ENCODE measurements at places on chromosomes 2 and 18.
A peak's percentile ranks its signal among the peaks of the same experiment; 100 is the strongest.

DNA sequence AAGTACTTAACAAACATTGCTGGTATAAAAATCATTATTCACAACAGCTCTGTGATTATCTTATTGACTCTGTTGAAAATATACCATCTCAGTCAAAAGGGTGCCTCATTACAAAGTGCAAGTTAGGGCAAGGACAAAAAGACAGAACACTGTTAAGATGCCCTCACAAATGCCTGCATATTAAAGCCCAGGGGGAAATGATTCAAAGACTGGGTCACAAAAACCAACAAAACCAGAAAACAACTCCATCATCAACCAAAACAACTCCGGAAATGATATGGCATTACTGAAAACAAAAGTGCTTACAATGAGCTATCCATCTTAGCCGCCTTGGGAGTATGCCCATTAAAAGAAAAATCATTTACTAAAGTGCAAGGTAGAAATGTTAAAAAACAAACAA is 9.9 kb downstream of the PLA2R1 start:
- no peak for DNase-seq

- DNase-seq: no peak
Observed at GRCh38 chr2:78682781-78683180, 342.7 kb upstream of the REG3G start.

DNA sequence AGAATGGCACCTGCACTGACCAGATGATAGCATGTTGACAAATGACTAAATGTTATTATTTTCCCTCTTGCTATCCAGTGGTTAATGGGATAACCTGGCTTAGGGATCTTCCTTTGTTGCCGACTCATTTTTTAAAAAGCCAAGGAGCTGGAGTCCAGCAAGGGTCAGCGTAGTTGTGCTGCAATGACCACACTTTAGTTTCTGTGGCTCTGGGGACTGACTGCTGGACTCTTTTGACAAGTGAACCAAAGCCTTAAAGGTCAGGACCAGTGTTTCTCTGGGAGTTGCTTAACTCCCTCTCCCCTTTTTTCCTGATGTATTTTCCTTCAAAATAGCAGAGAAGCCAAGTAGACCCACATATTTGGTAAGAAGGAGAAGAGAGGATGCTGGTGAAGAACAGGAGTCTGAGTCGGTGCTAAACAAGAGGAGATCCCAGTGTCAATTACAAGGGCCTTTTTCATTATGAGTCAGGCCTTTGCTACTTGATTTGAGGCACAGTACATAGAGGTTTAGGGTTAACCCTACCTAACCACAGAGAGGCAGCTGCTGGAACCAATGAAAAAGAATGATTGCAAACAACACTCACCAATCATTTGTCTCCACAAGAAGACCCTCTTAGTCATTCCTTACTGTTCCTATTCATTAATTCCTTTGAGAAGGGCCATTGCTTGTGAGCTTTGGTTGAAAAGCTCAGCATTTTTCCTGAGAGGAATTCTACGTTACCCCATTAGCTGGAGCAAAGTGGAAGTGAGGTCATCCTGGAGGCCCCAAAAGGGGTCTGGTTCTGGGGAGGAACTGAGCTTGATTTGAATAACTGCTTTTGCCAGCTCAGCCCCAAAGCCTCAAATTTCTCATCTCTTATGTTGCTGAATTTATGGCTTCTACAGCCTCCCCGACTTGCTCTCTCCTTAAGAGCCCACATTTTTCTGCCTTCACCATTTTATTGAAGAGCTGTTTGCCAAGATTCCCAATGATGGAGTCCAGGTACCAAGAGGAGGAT is 137.6 kb upstream of the HNMT start:
- no peak for DNase-seq

DNA sequence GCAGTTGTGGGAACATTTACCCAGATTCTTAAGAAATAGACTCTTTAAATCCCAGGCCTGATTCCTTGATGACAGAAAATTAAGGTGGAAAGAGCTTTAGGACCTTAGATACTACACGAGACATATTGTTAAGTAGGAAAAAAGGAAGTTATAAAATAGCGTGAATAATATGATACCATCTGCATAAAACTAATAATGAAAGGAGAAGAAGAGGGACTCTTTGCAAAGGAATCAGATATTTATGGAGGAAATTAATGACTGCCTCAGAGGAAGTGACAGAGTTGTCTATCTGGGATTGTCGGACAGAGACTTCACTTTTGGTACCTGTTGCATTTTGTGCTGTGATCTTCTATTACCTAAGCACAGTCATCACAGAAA is 20.8 kb downstream of the APCDD1 start:
- DNase-seq: no peak

GRCh38 chr2:72803151-72803550 is 22.7 kb downstream of the EXOC6B start:
- no peak for DNase-seq

DNA sequence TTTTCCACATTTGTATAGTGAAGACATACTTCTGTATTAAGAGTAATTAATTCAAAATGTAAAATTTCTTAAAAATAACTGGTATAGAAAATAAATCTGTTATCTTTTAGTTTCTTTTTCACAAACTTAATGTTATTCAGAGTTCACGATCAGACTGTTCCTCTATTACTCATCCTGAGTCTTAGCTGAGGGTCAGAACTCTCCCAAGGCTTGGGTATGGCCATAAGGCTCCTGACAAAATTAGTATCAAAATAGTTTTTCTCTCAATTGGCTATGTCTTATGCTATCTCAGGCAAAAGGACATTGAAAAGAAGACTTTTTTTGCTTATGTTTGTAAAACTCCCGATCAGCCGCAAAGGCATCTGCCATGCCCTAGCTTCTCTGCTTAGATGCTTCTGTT is 56.1 kb upstream of the NAB1 start:
- DNase-seq: no peak

DNA sequence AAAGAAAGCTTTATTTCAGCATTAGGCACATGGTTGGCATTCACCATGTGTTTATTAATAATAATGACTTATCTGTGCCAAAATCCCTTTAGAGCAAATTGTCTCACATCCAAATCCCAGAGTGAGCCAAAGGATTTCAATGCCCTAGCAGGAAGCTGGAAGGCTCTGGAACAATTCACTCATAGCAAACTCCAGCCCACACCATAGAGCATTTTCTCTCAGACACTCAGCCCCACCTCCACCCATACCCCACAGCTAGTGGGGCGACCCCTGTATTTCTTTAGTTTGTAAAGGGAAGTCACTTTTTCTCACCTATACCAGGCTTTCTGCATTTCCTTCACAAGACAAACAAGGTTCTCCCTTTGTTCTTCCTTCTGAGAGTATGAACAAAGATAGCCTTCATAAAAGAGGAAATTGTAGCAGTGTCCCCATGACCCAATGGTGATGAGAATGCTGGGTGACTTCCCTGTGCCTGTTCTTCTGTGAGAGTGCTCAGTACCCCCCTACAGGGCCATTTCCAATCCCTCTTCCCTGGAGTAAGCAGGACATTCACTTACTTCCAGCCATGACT is 100.1 kb upstream of the APCDD1 start:
- DNase-seq: no peak

- DNase-seq: no peak
Observed at GRCh38 chr18:8374676-8375075, 234.6 kb upstream of the RAB12 start.

GRCh38 chr2:173021939-173022371 is 53.7 kb upstream of the MAP3K20 start:
- no peak for DNase-seq

DNA sequence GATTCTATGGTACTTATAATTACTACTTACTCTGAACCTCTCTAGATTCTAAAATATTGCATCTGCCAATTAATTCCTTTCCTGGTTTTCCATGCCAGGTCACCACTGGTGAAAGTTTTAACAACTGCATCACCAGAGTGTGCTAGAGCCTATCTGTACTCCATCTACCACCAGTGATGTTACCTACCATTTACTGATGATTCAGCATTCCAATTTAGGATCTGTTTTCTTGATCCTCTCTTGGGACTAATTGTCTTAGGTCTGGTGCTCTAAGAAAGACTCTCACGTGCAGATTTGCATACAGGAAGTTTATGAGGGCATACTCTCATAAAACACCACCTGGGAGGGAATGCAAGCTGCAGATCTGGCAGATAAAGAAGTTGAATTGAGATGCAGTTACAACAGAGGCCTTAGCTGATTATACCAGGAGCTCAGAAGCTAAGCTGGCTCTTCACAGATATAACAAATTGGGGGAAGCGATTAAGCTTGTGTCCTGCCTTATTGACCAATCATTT is 347.6 kb upstream of the VRK2 start:
- no peak for DNase-seq

DNA sequence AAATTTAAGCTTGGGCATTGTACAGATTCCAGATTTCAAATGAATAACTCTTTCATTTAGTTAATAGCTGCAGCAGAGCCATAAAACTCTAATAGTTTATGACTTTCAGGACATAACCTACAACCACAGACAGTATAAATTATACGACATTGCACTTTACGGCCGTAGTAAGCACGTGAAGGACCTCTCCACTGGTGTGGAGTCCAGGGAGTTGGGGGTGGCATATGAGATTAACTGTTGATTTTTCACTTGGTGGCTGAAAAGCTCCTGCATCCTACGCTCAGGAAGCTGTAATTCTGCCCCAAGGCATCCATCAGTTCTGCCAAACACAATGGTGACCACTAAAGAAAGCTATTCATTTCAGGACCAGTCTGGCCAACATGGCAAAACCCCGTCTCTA is 376.2 kb downstream of the SOX11 start:
- no peak for DNase-seq

- DNase-seq: no peak
Observed at GRCh38 chr2:85673716-85674375, 5.8 kb upstream of the SFTPB start.

DNA sequence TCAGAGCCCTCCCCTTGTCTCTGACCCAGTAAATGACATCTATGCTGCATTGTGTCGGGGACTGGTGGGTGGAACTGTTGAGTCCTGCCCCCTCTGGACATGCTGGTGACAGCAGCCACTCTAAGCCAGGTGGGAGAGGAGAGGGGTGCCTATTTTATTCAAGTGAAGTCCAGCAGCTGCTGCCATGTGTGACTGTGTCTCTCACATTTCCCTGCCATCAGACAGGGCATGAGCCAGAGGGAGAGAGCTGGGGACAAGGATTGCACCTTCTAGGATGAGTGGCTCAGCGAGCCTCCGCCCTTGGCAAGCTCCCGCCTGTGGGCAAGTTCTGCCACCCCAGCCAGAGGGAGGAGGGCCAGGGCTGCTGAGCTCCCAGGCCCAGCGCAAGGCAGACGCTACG is 13.7 kb downstream of the NGEF start:
- no peak for DNase-seq

- no peak for DNase-seq
Observed at GRCh38 chr2:235793163-235793752, 299.4 kb downstream of the AGAP1 start.

- no peak for DNase-seq
Observed at GRCh38 chr2:216066230-216066629, 15.4 kb downstream of the PECR start.

DNA sequence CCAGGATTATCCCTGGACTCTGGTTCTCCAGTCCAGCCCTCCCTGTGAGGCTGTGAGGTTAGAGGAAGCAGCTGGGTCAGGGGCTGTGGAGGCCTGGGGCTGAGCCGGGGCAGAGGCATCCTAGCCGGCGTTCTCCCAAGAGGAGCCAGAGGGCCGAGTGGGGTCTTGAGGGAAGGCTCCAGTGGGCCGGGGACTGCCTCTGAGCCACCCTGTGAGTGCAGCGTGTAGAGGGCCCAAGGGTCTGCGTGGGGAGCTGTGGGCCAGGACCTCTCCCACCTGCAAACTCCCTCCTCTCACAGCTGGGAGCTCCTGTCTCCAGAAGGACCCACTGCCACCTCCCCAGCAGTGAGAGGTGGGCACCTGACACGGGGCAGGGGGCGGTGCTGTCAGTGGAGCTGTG is 41.0 kb downstream of the GLI2 start:
- no peak for DNase-seq

- no peak for DNase-seq
Observed at GRCh38 chr2:66686755-66687154, 251.8 kb downstream of the MEIS1 start.

DNA sequence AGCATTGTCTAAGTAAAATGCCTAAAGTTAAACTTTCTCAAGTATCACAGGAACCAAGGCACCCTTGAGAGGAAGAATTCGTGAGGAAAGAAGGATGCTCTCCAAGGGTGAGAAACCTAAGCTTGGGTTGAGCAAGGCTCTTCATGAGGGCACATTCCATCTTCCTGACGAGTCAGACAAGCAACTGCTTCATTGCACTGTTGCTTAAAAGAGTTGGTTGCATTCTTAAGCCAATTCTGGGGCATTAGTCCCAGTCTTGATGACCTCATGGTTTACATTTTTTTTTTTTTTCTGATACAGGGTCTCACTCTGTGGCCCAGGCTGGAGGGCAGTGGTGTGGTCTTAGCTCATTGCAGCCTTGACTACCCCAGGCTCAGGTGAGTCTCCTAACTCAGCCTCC is 237.5 kb downstream of the ACTR3 start:
- no peak for DNase-seq

- DNase-seq: peak; percentile 19
Observed at GRCh38 chr18:53458944-53459580, 765.4 kb downstream of the MBD2 start.

- DNase-seq: peak; percentile 83
Observed at GRCh38 chr2:11073251-11073650, 82.0 kb upstream of the SLC66A3 start.

GRCh38 chr2:11567631-11568031 is 33.8 kb downstream of the GREB1 start:
- DNase-seq: no peak

GRCh38 chr2:241882091-241882625 is 12.6 kb downstream of the RTP5 start:
- no peak for DNase-seq

DNA sequence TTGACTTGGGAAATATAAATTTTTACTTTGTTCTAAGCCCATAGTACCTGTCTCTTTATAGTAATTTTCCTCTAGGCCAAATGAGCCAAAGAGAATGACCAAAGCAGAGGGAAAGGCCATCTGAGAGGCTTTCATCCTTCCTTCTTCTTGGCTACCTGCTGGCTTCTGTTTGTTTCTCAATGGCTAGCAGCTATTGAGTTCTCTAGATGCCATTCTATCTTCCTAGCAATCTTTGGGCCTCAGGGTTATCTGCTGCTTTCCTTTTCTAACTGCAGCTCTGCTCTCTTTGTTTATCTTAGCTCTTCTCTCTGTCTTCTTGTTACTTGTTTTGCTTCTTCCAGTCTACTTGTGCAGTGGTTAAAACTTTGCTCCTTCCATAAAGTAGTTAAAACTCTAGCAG is 601.1 kb upstream of the NRXN1 start:
- no peak for DNase-seq

DNA sequence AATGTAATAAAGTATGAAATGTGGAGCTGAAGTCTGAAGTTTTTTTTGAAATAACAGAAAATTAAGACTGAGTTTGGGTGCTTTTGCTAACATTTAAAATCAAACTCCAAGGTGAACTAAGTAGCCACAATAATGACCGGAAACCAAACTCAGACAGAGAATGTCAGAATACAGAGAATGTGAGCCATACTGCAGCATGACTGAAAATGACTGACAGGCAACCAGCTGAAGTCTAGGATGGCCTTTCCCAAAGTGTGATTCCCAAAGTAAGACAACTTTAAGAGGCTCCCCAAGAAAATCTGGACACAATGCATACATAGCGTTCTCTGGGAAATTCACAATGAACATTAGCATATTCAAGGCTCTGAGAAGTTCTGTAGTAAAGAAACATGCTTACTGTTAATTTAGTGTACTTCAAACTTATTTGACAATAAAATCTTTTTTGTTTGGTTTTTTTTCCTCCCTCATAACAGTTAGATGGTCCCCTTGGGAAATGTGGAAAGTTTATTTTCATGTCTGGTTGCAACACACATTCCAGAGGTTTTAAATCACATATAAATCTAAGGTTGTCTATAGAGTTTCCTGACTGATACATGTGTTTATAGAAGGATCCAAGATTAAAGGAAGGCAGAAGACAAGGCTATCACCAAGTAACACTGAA is 28.6 kb downstream of the PLA2R1 start:
- DNase-seq: no peak
